NCI-H2171 treated with DMSO at 0.1 percent for 48 hours (cell line): ENCODE measurements at places on chromosomes 5 and 9.
A peak's percentile ranks its signal among the peaks of the same experiment; 100 is the strongest.

GRCh38 chr5:16862777-16863176 lies 73.3 kb downstream of the MYO10 start:
- no peak for DNase-seq

- no peak for DNase-seq
Measured at GRCh38 chr9:115291841-115292240, 173.9 kb upstream of the TNC start.

DNA sequence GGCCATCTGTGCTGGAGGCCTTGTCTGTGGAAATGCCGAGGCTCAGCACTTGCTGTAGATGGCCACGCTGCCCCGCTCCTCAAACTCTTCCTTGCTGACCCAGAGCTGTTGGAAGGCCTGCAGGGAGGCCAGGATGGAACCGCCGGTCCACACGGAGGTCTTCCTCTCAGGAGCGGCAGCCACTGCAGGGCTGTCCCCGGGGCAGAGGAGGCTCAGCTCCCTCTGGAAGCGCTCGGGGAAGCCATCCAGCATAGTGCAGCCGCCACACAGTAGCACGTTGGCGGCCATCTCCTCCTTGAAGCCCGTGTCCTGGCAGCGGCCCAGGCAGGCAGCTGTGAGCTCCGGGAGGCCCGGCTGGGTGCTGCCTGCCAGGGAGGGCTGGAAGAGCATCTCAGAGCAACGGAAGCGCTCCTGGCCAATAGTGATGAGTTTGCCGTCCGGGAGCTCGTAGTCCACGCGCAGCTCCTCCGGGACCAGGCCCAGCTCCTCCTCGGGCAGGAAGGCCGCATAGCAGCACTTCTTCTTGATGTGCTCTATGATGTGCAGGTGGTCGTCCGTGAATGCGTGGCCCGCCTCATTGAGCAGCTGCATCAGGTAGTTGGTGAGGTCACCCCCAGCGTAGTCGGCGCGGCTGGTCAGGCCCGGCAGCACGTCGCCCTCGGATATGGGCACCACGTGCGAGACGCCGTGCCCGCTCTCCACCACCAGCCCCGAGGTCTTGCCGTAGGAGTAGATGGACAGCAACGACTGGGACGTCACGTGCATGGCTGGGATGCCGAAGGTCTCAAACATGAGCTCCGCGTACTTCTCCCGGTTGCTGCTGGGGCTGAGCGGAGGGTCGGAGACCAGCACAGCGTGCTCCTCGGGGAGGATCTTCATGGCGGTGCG lies 901 bp downstream of the ACTL7B start:
- peak; percentile 29 for DNase-seq

DNA sequence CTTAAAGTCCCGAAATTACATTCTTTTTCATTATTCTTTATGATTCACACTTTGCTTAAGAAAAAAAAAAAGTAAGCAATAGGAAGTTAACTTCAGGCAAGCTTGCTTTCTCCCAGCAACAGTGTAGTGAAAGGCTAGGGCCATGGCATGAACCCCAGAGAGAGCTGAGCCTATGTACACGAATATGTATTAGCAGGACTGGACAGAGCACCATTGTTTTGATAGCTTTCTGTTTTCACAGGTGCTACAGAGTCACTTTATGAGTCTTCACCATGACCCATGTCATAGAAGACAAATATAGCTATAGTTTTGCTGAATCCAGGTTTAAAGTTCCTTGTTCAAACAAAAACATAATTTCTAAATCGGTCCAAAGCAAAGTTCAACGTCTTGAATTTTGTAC lies 199.2 kb downstream of the ADAMTSL1 start:
- no peak for DNase-seq

- DNase-seq = no peak
Measured at GRCh38 chr9:20476912-20477521, 145.3 kb downstream of the MLLT3 start.

- peak; percentile 40 for DNase-seq
Measured at GRCh38 chr9:214648-215493, at the start of gene DOCK8. Gene DOCK8, plus strand, starts transcription at chr9:214865. Its CDS starts 112 bp downstream, at chr9:214977.

- peak; percentile 67 for DNase-seq
Measured at GRCh38 chr5:167723254-167723871, 568.1 kb upstream of the WWC1 start.

DNA sequence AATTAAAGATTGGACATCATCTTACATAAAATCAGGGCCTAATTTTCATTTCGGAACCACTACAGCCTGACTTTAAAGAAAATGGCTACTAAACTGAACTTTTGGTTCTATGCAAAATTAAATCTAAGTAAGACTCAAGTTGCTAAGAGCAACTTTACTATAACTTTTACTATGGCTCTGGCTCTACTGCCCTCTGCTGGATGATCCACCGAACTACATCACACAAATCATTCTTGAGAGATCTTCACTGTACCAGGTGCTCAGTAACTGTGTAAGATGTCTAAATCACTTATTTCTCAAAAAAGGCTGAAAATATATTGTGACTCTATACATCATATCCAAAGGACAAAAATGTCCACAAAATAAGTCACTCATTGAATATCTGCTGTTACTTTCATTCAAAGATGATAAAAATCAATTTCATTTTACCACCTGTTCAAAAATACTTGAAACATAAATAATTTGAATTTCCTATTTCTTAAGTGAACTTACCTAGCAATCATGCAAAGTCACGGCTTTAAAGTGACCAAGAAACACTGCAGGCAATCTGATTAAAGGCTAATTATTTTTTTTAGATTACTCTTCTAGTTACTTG lies 13.5 kb downstream of the MOCS2 start:
- DNase-seq = peak; percentile 71

- DNase-seq = peak; percentile 77
Measured at GRCh38 chr5:156479849-156480248, 152.9 kb downstream of the SGCD start.

- peak; percentile 21 for DNase-seq
Measured at GRCh38 chr9:34591248-34591916, 1.9 kb upstream of the CNTFR start.

DNA sequence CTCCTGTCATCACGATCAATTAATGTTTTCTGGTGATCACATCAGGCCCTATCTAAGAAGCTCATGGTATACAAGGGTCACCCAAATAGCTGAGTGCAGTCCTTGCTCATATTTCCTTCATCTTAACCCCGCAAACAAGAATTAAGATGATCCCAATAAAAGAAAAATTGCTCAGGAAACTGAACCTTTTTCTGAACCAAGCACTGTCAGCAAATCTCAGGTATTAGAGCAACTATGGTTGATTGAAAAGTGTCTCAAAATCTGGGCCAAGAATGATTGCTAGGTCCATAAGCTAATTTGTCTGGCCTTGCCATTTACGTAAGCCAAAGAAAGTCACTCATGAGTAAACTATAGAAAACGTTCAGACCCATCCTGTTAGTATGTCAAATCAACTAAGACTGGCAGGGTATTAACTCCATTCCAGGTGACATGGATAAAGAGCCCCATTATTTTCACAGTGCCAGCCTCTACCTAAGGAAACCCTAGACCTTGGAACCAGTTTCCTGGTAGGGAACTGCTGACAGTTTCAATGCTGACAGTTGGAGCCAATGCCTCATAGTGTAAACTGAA lies 209.3 kb downstream of the DEPDC1B start:
- no peak for DNase-seq

DNA sequence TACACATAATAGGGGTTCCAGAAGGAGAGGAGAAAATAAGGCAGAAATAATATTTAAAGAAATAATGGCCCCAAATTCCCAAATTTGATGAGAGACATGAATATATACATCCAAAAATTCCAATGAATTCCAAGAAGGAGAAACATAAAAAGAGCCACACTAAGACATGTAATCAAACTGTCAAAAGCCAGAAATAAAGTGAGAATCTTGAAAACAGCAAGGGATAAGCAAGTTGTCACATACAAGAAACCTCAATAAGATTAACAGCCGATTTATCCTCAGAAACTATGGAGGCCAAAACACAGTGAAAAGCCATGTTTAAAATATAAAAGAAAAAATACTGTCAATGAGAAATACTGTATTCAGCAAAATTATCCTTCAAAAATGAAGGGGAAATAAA lies 14.5 kb downstream of the CATSPER3 start:
- no peak for DNase-seq

DNA sequence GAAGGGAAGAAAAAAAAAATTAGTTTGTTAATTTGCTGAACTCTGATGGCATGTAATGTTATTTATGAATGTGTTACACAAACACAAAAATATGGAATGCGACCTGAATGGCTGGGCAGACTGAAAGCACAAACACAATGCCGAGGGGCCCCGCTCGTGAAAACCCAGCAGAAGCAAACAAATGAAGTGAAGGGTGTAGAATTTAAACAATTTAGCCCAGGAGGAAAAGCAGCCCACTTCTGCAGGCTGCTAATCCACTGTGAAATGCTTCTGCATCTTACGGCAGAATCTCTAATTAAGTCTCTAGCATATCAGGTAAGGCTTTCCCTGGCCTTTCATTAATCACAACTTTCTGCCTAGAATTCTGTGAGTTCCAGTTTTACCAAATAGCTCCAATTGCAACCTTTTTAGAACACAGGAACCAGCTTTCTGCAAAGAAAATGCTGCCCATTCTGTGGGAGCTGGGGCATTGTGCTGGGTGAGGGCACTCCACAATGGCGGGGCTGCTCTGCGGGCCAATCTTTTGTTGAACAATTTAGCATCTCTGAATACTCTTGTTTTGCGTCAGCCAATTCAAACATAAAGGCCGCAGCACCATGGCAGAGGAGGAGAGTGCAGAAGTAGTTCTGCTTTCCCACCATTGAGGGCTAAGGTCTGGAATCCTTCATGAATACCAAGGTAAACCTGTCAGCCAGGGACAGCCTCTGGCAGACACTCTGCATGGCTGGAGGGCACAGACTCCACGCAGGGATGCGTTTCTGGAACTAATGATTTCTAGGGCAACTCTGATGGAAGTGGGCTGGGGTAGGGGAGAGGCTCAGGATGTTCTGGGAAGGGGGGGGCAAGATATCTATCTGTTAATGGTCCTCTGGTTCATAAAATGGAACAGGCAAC lies 66.4 kb downstream of the PTCH1 start:
- no peak for DNase-seq

DNA sequence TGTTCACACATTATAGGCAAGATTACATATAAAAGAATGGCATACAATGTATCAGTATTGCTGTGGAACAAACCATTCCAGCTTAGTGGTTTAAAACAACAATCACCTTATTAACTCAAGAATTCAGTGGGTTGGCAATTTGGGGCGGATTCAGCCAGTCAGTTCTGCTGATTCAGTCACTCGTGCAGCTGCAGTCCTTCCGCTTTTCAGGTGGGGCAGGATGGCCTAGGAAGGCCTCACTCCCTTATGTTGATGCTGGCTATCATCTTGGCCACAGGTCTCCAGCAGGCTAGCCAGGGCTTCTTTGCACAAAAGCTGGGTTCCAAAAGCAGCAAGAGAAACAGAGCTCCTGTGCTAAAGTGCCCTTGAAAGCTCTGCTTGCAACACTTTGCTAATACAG lies 150.6 kb downstream of the MCTP1 start:
- DNase-seq = no peak

GRCh38 chr5:62791059-62791458 lies 212.4 kb downstream of the LRRC70 start:
- DNase-seq = no peak

GRCh38 chr5:175544108-175544511 lies 65.8 kb downstream of the SFXN1 start:
- no peak for DNase-seq

- no peak for DNase-seq
Measured at GRCh38 chr5:149036970-149037369, 25.9 kb downstream of the SH3TC2 start.

DNA sequence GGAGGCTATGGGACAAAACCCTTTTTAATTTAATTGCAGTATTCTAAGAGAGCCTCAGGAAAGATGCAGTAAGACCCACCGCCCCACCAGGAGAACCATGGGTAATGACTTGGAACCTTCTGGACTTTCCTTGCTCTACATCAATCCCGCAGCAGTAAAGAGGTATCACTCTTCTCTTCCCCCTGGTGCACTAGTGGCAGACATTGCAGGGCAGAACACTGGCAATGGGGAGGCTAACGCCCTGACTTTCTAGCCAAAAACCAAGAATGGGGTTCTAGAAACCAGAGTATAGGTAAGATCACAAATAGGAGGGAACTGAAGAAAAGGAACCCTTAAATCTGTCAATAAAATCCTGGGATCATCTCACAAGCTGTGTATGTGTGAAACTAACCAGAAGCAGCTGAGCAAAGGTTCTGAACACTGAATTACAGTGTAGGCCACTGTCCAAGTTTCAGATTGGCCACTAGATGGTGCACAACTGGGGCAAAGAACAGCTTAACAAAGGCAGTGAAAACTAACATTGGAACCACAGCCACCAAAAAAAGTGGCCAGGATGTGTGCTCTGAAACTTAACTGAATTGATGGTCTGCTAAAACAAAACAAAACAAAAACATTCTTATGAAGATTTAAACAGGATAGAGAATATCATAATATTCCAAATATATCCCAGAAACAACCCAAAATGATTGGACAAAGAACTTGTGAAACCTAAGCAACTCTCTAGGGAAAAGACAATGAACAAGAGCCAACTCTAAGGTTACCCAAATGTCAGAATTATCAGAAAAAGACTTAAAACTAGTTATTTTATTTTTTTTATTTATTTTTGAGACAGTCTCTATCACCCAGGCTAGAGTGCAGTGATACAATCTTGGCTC lies 6.6 kb upstream of the FAM151B start:
- peak; percentile 11 for DNase-seq

DNA sequence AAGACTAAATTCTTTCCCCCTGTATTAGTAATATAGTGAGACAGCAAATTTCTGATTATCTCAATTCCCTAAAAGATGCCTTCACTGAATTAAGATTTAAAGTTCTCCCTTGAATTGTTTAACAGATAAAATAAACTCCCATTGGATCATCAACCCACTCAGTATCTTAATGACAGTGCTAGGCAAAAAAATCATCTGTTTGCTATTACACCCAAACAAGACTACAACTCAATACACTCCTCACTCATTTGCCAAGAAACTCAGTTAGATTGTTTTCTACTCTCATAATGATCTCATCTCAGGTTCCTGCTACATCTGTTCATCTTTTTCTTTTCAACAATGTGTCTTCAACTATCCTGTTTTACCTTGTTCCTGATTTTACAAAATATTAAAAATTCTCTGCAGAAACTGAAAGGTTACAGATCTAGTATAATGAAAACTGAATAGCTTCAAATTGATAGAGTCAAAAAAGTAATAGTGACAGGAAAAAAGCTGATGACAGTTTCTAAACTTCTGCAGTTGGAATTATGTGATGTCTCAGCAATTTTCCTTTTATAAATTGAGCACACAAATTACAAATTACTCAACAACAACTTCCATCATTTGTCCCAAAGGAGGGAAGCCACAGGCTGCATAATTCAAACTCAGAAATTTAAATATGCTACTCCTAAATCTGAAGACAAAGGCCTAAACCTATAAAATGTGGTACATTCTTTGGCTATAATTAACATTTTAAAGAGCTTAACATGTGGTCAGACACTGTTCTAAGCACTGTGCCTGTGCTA lies 39.4 kb downstream of the HOMER1 start:
- DNase-seq = peak; percentile 63

DNA sequence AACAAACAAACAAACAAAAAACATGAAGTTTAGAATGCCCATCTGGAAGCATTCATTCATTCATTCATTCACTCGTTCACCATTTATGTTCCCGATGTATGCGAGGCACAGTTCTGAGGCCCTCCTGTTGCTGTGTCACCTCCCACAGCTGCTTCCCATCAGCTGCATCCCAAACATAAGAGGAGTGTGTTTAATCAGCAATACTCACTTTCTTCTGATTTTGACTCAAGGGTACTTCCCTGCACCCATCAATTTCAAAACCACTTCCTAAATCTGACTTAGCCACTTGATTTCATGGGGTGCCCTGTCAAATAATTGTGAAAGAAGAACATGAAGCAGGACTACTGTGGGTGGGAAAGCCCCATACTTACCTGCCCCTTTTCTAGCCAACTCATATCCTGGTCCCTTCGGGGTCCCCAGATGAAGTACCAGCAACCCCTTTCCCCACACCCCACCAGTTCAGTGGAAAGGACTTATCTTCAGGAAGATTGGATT lies 128.0 kb upstream of the IL12B start:
- DNase-seq = no peak
